ENCODE measurements at places on chromosomes 7 and 10. TPM values are rescaled to one million over a fixed set of nuclear protein-coding genes. Genes with fewer than 3 reads are reported as not detected.

Gene SPDYE6
- polyA plus RNA-seq: not detected

DNA sequence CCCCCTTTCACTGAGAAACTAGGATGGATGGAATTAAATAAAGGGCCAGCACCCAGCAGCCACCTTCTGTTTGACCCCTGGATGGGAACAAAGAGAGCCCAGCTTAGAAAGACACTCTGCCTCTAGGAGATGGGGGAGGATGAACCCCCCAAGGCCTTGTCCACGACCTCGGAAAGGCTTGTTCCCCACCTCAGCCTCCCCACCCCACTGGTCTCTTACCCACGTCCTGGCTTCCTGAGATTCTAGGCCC lies 9.7 kb downstream of the ITPRIP start:
- peak overlapping the region; percentile 69 for H3K27ac ChIP-seq
- H3K4me3 ChIP-seq: no peak overlapping the region
- H3K36me3 ChIP-seq: no peaks in the 10 kb centered on the region
- no peak for DNase-seq
- H3K4me1 ChIP-seq: peaks cover 2% of the 10 kb centered on the region

- DNase-seq: no peak
- no peaks in the 10 kb centered on the region for H3K36me3 ChIP-seq
- no peaks in the 10 kb centered on the region for H3K27me3 ChIP-seq
- H3K27ac ChIP-seq: no peak overlapping the region
- no peaks in the 10 kb centered on the region for H3K4me1 ChIP-seq
- H3K4me3 ChIP-seq: no peak overlapping the region
These were observed 465.1 kb downstream of the ATRNL1 start for GRCh38 chr10:115558252-115558651.

Gene ELAPOR2
- 0.47 TPM for polyA plus RNA-seq

DNA sequence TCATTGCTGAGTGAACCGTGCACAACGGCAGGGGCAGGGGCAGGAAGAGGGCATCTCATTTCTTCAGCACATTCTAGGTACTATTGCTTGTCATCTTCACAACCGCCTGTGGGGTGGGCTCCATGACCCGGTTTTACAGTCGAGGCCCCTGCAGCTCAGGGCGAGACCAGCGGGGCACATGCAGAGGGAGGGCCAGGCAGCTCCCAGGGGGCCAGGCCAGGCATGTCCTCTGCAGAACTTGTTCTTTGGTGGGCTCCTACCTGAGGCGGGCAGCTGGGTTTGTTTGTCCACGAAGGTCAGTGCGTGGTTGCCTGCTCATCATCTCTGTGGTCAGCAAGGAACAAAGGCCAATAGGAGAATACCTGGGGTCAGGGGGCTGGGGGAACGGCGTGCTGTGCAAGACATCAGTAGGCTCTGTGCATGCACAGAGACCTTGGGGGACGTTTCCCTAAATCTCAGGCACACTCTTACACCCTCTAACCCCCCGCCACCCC lies 75.1 kb upstream of the LEP start:
- peaks cover 22% of the 10 kb centered on the region for H3K4me1 ChIP-seq
- peaks cover 8% of the 10 kb centered on the region for H3K27me3 ChIP-seq
- H3K4me3 ChIP-seq: no peak overlapping the region
- no peak for DNase-seq
- H3K27ac ChIP-seq: no peak overlapping the region

DNA sequence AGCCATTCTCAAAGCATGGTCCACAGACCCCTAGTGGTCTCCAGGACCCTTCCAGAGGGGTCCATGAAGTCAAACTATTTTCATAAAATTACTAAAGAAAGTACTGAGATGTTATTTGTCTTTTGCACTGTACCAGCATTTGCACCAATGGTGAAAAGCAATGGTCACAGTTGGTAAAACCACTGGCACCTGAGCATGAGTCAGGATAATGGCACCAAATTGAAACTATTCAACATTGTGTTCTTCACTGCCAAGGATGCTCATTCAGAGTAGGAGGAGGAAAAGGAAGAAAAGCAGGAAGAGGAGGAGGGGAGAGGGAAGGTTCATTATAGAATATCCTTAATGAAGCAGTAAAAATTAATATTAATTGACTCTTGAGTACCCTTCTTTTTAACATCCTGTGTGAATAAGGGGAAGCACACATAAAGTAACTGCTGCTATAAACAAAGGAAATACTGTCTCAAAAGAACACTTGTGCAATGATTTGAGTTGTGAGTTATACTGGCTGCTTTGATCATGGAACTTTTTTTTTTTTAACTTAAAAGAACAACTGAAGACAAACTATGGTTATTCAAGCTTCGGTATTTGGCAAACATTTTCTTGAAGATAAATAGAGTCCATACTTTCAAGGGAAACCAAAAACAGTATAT lies 60.2 kb downstream of the MPP7 start:
- DNase-seq: no peak
- H3K27ac ChIP-seq: no peak overlapping the region

DNA sequence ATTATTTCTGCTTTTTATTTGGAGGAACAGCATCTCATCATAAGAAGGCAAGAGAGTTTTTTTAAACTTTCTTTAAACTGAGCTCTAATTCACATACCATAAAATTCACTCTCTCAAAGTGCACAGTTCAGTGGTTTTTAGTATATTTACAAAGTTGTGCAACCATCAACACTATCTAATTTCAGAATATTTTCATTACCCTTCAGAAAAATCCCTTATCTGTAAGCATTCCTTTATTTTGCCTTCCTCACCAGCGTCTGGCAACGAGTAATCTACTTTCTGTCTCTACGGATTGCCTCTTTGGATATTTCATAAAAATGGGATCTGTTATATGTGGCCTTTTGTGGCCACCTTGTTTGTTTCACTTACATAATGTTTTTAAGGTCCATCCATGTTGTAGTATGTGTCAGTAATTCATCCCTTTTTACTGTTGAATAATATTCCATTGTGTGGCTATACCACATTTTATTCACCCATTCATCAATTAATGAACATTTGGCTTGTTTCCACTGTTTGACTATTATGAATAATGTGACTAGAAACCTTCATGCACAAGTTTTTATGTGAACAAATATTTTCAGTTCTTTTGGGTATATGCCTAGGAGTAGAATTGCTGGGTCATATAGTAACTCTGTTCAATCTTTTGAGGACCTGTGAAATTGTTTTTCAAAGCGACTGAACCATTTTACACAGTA lies 181.5 kb downstream of the TRIL start:
- H3K27ac ChIP-seq: no peak overlapping the region
- H3K4me3 ChIP-seq: no peak overlapping the region
- H3K4me1 ChIP-seq: no peaks in the 10 kb centered on the region
- no peaks in the 10 kb centered on the region for H3K27me3 ChIP-seq
- H3K36me3 ChIP-seq: no peaks in the 10 kb centered on the region
